Stimulated activated CD4-positive, alpha-beta T cell treated with anti-CD3 and anti-CD28 coated beads, Interleukin-1b, Interleukin-23, amount 100 ng/mL, for 1 hour (primary cell): ENCODE measurements at places on chromosomes 1 and 21.

DNA sequence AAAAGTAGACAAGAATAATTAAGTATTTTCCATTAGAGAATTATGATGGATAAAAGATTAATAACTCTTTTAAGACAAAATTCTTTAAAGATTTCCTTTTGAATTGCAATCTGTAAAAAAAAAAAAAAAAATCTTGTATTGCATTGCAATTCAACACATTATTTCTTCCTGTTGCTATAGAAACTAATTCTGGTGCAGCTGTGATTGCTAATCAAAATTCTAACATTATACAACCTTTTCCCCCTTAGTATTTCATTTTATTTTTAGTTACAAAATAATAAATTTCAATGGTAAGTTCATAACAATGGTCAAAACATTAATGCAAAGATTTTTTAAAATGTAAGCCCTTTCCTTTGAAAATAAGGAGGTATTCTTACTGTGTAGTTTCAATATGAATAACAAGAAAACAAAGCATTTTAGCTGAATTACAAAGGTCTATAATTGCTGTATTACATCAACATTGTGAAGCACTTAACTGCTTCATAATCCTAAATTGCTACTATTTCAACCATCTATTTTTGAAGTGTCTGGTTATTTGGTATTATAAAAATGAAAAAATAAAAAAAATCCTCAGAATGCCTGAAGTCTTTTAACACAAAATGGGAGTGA lies 135.0 kb downstream of the SYT14 start:
- no peak for DNase-seq

DNA sequence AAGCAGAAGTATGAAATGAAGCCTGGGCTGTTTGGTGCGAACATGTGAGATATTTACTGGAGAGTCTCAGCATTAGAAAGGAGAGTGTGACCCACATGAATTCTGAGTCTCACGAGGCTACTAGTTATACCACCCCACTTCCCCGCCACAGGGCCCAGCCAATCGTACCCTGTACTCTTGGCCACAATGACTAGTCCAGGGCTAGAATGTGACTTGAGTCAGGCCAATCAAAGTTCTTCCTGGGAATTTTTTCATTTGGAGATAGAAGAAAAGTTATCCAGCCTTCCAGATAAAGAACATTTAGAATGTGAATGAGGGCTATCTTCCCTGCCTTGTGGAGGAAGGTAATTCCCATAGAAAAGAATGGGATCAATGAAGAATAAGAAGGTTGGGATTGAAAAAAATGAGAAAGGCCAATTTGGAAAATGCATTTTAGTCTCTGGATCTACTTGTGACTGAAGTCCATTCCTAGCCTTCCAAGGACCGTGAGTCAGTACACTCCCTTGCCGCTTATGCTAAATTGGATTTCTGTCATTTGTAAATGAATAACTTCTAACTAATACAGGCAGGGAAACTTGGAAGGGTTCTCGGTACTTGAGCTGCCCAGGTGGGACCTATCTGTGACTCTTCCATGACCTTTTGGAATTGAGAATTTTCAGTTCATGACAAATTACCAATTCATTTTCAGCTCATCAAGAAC lies 12.3 kb upstream of the RIMKLA start:
- DNase-seq = no peak

DNA sequence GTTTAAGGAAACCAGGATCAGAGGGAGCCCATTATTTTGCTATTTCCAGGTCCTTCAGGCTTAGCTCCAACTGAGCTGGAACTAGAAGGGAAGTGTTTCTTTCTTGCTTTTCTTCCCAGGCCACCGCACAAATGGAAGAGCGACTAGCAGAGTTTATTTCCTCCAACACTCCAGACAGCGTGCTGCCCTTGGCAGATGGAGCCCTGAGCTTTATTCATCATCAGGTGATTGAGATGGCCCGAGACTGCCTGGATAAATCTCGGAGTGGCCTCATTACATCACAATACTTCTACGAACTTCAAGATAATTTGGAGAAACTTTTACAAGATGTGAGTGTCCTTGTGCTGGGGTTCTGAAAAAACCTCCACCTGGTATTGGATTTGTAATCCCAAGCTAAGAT lies 121.8 kb downstream of the PIK3R3 start:
- DNase-seq = no peak

GRCh38 chr1:22636353-22636752 lies at the start of gene C1QA:
C1QA (plus strand) TSS chr1:22636628; CDS start chr1:22637617, 989 bp downstream.
- no peak for DNase-seq

DNA sequence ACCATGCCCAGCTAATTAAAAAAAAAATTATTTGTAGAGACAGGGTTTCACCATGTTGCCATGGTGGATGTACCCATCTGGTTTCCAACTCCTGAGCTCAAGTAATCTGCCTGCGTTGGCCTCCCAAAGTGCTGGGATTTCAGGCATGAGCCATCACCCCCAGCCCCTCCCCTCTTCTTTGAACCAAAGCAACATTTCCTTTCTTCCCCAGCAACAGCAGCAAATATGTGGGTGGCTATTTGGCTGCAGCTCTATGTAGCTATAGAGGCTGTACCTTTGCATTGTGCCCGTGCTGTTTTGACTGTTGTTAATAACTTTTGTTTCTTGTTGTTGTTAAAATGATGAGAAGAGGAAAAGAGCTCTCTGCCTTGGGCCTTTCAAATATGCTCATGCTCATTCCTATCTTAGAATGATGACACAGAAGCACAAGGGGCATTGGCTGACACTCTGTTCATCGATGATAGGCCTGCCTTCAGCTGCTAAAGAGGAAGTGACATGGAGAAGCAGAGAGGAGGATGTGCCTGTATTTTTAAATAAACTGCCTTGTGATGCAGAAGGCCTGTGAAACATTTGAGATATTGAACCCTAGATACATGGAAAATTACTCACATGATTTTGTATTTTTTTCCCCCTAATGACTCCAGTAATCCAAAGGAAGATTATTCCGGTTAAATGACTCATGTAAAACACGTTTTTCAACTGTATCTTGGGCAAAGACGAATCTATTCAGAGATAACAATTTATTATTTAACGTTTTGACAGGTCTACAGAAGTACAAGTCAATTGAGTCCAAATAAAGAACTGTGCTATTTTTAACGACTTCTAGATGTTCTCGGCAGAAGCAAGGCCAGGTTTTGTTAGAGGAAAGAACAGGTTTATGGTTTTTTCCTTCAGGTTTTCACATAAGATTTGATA lies 20.5 kb upstream of the XPR1 start:
- DNase-seq = no peak

GRCh38 chr21:39855595-39855994 lies 11.6 kb upstream of the PCP4 start:
- DNase-seq = no peak
